ENCODE measurements at places on chromosomes 2 and 18.

GRCh38 chr18:1505856-1506255, 601.2 kb downstream of the ADCYAP1 start:
- DNase-seq: no peak

GRCh38 chr2:222427646-222428301, 3.4 kb downstream of the SGPP2 start:
- no peak for DNase-seq

DNA sequence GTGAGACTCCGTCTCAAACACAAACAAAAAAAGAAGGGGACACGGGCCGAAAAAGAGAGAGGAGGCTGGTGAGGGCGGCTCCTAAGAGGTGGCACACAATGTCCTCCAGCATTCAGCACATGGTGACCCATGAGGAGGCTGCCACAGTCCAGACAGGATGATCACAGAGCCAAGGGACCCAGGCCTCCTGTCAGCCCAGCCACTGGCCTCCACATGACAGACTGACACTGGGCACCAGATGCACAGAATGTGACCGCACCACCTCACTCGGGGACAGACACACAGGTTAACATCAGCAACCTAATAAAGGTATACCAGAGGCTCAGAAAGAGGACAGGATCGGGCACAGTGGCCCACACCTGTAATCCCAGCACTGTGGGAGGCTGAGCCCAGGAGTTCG, 21.0 kb downstream of the PASK start:
- no peak for DNase-seq

- DNase-seq: no peak
Measured at GRCh38 chr2:73823916-73824523, 4.7 kb upstream of the STAMBP start.

- no peak for DNase-seq
Measured at GRCh38 chr2:181892799-181893435, 1.4 kb downstream of the ITPRID2 start.

DNA sequence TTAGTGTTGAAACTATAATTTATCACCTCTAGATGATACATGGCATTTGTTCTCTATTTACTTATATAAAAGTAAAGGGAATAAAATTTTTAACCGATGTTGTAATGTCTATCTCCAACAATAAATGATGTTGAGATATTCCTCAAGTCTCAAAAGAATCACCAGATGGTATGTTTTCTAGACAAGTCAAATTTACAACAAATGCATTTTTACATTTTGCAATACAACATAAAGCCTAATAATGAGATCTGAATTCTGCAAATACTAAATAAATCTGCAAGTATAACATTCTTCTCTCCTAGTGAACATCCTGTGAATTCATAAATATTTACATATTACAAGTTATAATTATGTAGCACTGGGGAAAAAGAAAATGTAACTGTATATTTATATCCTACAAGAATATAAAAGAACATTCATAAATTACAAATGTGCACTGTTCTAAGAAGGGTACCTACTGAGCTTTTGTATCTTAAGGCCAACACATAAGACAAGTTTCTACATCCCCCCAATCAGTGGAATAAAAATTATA, 1504.4 kb upstream of the ZEB2 start:
- DNase-seq: no peak

GRCh38 chr2:239684996-239685395, 284.2 kb upstream of the HDAC4 start:
- no peak for DNase-seq

- no peak for DNase-seq
Measured at GRCh38 chr18:11470941-11471340, 138.5 kb upstream of the SLC35G4 start.

DNA sequence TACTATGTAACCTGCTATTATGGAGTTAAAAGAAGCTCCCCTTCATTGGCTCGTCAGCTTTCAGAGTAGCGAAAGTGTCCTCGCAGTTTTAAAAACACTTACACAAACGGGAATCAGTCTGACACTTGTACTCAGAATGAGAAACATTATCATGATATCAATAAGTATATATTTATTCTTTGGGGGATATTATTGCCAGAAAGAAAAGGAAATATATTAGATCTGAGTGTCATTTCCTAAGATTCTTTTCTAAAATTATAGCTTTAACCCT, 584.5 kb downstream of the ZEB2 start:
- no peak for DNase-seq

- no peak for DNase-seq
Measured at GRCh38 chr2:10500601-10501361, 52.7 kb upstream of the ODC1 start.

DNA sequence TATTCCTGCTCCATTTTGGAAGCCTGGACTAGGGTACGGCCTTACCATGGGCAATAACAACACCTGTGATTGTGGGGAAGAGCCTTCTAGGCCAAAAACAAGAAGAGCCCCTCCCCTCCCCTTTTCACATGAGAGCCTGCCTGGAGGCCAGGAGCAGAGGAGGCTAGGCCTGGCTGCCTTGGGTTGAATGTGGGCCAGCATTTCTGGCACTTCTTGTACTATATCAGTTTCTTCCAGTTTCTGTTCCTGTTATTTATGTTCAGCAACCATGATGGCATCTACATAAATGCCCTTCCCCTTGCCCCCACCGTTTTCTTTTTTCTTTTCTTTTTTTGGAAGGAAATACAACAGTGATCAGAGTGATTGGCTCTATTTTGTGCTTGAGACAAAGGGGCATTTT, 58.4 kb downstream of the KCTD18 start:
- DNase-seq: no peak

DNA sequence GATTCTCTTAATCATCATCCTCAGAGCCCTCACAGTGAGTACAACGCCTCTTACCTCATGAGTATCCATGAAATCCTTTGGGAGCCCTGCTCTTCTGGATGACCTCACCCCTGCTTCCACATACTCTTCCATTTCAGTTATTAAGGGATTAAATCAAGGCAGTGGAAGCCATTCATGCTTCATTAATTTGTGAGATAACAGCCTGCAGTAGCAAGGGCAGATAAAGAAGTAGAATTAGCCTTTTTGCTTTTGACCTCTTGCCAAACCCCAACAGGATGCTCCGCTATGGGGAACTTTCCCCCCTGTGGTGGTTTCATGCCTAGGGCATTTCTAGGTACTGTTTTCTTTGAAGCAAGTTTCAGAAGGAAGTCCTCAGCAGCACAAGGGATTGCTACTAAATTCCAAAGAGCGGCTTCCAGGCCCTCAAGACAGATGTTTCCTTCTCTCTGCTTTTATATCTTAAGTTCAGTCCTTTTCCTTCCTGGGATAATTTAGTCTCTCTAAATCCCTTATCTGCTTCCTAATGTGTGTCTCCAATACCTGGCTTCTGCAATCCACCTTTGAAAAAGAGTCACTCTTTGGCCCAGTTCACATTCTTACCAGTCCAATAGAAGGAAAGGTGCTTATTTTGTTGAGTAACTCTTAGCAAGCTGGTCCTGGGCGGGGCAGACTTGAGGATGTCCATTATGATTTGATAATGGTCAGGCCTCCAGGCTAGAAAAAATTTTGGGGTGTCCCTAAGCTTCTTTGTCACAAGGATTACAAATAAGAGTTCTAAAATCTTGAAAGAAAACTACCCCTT, 76.9 kb downstream of the MYO1B start:
- DNase-seq: no peak

- DNase-seq: no peak
Measured at GRCh38 chr2:30661173-30662107, 145.8 kb downstream of the CAPN13 start.

GRCh38 chr18:24014986-24015638, 558 bp downstream of the TTC39C start:
- DNase-seq: no peak

DNA sequence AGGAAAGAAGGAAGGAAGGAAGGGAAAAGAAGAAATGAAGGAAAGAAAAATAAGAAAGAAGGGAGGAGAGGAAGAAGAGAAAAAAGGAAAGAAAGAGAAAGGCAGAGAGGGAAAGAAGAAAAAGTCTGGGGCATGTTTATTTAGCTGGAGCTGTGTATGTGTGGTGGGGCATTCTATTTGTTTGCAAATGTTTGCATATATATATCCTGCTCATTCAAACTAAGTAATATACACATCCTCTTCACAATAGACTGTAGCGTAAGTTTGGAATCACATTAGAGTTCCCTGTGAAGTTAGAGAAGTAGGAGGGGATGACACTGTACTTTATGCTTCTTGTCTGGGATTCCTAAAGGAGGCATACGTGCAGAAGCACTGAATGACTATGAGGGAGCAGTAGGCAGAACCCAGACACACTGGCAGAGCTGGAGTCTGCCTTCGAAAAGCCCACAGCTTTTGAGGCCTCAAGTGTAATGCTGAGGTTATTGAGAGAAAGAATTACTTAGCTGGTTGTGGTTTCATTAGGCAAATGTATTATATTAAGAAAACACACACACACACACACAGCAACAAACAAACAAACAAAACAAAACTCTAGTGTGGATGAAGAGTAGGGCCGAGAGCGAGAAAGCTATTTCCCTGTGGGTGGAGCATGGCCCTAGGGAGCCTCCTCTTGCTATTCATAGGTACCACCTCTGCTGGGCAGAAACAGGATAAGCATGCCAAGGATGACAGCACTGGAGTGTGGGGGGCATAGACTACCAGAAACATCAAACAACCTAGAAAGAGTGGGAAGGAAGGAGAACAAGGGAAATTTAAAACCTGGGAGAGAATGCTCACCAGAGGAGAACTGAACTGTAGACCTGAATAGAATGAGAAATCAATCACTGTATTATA, 905.1 kb upstream of the NXPH2 start:
- DNase-seq: no peak

GRCh38 chr18:41121116-41121826, 833.8 kb upstream of the PIK3C3 start:
- DNase-seq: no peak

GRCh38 chr18:2442726-2443275, 128.5 kb downstream of the METTL4 start:
- DNase-seq: no peak

GRCh38 chr18:21672521-21673267, 31.9 kb downstream of the ABHD3 start:
- DNase-seq: no peak

GRCh38 chr18:43774497-43774896, 497.2 kb upstream of the SYT4 start:
- no peak for DNase-seq

GRCh38 chr2:37570773-37571586, 100.5 kb downstream of the CDC42EP3 start:
- DNase-seq: no peak

DNA sequence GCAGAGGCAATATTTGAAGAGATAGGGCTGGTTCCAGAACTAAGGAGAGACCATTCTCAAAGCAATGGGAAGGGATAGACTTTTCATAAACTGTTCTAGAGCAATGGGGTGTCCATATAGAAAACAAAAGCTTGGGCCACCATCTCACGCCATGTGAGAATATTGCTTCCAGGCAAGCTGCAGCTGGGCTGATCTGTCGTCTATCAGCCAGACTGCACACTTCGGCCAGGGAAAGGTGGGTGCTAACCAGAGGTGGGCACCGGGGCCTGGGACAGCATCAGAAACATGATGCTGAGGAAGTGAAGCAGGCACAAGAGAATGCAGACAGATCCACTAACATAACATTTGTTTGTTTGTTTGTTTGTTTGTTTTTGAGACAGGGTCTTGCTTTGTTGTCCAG, 43.7 kb downstream of the MYO7B start:
- DNase-seq: no peak

GRCh38 chr2:79437433-79438267, 75.2 kb upstream of the CTNNA2 start:
- no peak for DNase-seq

GRCh38 chr2:10654069-10654468, 35.7 kb downstream of the NOL10 start:
- no peak for DNase-seq

DNA sequence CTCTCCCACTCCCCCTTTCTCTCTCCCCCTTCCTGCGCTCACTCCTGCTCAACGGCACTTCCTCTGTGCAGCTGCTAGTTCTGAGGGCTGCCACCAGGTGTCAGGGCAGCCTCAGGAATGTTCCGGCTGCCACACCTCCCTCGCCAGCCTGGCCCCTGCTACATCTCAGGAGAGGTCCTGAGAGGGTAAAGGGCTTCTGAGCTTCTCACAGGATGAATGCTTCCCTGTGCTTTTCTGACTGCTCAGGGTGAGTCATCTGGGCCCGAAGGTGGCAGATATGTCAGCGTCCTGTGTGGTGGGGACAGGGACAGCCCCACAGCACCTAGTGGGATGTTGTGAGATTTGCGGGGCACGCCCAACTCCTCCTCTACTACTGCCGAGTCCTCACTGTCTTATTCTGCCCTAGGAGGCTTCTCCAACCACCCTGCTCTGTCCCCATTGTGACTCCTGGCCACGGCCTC, 49.0 kb downstream of the PLEKHB2 start:
- no peak for DNase-seq

DNA sequence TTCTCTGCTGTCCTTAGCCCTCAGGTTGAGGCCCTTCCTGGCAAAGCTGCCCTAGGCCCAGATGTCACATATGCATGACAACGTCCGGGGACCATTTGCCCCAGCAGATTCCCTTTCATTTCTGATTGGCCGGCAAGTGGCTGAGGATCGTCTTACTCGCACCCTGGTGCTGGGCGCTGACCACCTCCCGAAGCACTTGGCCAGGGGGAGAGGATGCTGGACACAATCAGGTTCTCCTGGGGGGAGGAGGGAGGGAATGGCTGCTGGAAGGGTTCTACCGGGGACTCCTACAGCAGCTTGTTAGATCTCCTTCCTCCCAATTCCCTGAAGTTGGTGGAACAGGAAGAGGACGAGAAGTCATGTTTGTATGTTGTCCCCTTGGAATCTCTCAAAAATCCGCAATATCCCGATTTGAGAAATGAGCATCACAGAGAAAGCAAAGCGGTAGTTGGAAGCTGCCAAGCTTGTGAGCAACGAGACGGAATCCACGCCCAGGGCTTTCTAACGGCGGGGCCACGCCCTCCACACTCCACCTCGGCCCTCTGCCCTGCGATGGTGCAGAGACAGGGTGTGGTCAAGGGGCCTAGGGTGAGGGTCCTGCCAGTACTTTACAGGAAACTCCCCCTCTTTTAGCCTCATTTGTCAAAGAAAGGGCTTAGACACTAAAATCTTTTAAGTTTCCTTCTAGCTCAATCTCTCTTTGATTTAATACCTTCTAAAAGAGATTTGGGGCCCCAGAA, 61.8 kb upstream of the YWHAQ start:
- no peak for DNase-seq

- no peak for DNase-seq
Measured at GRCh38 chr18:64974391-64975125, 776.3 kb upstream of the CDH7 start.
